ENCODE measurements at places on chromosomes 6 and 20. TPM values are rescaled to one million over a fixed set of nuclear protein-coding genes. Genes with fewer than 3 reads are reported as not detected.

GRCh38 chr20:46434597-46434996, 28.2 kb upstream of the ELMO2 start:
- H3K36me3 ChIP-seq, result no peaks in the 10 kb centered on the region
- no peak for DNase-seq
- H3K4me3 ChIP-seq, result no peak overlapping the region
- H3K4me1 ChIP-seq, result no peaks in the 10 kb centered on the region
- H3K27ac ChIP-seq, result no peak overlapping the region

- no peaks in the 10 kb centered on the region for H3K36me3 ChIP-seq
- no peaks in the 10 kb centered on the region for H3K4me1 ChIP-seq
- no peak overlapping the region for H3K27ac ChIP-seq
- H3K4me3 ChIP-seq, result no peak overlapping the region
- peak; percentile 40 for DNase-seq
Observed at GRCh38 chr6:108451816-108452215, 108.9 kb upstream of the FOXO3 start.

DNA sequence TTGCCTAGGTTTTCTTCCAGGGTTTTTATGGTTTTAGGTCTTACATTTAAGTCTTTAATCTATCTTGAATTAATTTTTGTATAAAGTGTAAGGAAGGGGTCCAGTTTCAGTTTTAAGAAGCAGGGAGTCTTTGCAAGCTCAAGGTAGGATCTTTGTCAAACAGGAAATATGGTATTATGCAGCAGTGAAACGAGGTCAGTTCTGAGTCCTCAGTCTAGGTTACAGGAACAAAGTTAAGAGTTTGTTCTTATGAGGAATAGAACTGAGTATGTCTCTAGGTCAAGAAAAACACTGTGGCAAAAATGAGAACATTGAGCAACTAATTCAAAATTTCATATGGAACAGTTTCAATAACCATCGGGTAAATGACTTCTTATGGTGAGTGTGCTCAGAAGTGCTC, 63.6 kb downstream of the GCLC start:
- no peak overlapping the region for H3K27ac ChIP-seq
- H3K27me3 ChIP-seq, result no peaks in the 10 kb centered on the region
- DNase-seq, result no peak

- H3K4me1 ChIP-seq, result peaks cover 2% of the 10 kb centered on the region
- no peaks in the 10 kb centered on the region for H3K27me3 ChIP-seq
- peak overlapping the region; percentile 24 for H3K27ac ChIP-seq
- DNase-seq, result no peak
- H3K36me3 ChIP-seq, result peaks cover 25% of the 10 kb centered on the region
- no peak overlapping the region for H3K4me3 ChIP-seq
Observed at GRCh38 chr6:43776115-43776798, 6.2 kb downstream of the VEGFA start.

The DEFB114 gene
- polyA plus RNA-seq, result not detected

The MAPK13 gene
- 108 TPM for polyA plus RNA-seq

The PLG gene
- polyA plus RNA-seq, result 0.33 TPM

The SNAP91 gene
- polyA plus RNA-seq, result 0.43 TPM

The ZNF292 gene
- 5.4 TPM for polyA plus RNA-seq

All from small intestine (tissue), 16 donors.